ENCODE measurements at places on chromosomes 16 and 17.

DNA sequence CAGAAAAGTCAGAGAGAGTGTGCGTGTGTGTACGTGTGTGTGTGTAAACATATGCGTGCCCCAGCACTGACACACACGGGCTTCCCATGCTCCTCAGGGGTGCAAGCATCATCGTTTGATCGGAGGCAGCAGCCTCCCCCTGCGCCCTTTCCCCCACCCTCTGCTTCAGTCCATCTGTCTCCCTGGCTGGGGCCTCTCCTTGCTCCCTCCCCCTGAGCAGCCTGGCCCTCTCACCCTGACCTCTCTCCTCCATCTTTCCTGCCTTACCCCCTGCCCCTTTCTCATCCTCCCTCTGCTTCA, 4.4 kb downstream of the STX1B start:
- DNase-seq = no peak

DNA sequence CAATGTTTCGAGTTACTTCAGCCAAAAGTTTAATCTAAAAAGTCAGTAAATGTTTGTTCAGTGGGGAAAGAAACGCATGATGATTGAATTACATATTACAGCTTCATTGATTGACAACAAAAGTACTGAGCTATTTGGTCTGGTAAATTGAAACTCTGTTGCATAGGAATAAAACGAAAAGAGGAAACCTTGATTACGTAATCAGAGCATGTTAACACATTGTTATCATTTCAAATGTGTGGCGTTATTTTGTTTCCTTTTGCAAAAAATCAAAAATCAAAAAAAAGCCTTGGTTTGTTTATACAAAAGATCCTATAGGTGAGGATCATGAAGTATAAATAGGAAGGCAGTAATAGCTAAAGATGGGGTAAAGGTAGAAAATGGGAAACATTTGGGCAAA, 19.5 kb upstream of the CA10 start:
- DNase-seq = peak; percentile 11

GRCh38 chr16:74034200-74034599, 262.4 kb upstream of the PSMD7 start:
- no peak for DNase-seq

GRCh38 chr16:11557801-11558200, 28.9 kb downstream of the LITAF start:
- DNase-seq = no peak

- DNase-seq = no peak
Observed at GRCh38 chr17:73644145-73645049, at the start of gene SDK2. Gene SDK2 (minus strand): TSS chr17:73644445. CDS start chr17:73644088, 357 bp downstream.

- no peak for DNase-seq
Observed at GRCh38 chr16:88281858-88282563, 100.7 kb upstream of the ZNF469 start.

- DNase-seq = peak; percentile 36
Observed at GRCh38 chr17:82272495-82273326, 789 bp downstream of the CSNK1D start.

DNA sequence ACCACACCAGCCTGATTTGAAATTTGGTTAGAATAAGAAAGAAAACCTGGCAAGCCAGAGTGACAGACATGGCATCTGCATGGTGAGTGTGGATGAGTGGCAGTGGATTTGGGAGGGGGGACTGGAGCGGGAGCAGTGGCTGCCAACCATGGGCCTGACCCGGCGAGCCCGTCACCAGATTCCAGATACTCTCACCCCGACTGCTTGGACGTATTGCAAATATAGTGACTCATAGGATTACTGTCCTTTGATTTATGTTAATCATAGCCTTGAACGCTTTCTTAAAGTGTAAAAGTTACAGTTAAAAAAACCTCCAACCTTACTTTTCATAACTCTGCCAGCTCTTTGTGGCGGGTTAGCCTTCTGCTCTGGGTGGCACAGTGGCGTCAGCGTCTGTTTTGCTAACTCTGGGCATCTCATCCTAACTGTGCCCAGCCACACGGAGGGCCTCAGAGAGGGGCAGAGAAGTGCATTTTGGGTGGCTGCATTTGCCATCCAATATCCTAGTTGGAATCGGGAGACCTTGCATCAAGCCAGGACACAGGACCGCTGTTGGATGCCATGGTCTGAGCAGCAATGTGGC, 26.8 kb upstream of the FOXK2 start:
- no peak for DNase-seq

GRCh38 chr17:45923511-45924268, 29.3 kb downstream of the MAPT start:
- DNase-seq = no peak

- DNase-seq = no peak
Observed at GRCh38 chr16:57244463-57244766, 644 bp upstream of the ARL2BP start.

- no peak for DNase-seq
Observed at GRCh38 chr17:79046916-79047280, 22.9 kb downstream of the C1QTNF1 start.

DNA sequence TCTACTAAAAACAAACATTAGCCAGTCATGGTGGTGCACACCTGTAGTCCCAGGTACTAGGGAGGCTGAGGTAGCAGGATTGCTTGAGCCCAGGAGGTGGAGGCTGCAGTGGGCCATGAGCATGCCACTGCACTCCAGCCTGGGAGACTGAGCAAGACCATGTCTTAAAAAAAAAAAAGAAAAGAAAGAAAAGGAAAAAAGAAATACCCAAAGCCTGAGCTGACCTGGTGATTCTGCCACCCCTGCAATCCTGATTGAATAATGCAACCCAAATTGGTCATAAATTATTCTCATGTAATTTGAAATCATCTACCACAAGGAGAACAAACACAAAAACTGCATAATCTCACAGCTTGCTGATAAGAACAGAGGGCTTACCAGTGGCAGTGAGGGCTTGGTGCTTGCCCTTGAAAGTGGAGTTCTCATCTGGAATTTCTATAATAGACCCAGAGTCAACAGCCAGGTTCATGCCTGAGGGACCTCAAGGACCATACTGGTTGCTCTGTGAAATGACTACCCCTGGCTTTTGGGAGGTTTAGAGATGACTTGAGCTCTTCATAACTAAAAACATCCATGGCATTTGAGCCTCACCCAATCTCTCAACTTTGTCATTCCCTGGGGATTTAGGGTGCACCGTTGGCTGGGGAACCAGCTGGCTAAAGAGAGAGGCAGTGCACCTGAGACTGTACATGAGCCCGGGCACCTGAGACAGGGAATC, 35.4 kb upstream of the TMC5 start:
- no peak for DNase-seq
